Ascending aorta (tissue), 2 donors: ENCODE measurements at places on chromosomes 1 and 21. TPM values are rescaled to one million over a fixed set of nuclear protein-coding genes. Genes with fewer than 3 reads are reported as not detected.

DNA sequence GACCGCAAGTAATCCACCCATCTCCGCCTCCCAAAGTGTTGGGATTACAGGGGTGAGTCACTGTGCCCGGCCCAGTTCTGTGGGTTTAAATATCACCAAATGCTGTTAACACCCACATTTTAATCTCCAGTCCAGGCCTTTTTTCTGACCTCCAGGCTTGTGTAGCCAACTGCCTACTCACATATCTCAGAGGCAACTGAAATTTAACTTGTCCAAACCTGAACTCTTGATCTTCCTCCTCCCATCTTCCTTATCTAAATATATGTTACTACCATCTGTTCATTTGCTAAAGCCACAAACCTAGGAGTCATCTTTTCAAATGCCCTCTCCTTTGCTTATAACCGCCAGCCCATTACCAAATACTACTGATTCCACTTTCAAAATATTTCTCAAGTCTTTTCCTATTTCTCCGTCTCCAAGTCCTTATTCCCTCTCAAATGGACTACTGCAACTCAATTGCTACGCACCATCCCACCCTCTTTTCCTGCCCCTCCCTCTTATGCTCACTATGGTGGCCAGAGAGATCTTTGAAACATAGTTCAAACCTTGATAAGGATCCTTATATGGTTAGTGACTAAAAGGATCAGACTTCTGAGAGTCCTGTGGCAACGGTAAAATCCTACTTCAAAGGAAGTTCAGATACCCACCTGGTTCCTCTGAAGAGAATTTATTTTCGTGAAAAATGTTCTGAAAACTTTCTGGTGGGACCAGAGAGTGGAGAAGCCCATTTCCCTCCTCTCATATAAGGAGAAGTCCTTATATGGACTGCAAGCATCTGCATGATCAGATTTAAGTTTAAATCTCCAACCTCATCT lies 78.5 kb upstream of the CDC42BPA start:
- no peaks in the 10 kb centered on the region for H3K36me3 ChIP-seq
- H3K27ac ChIP-seq, result no peak overlapping the region
- H3K27me3 ChIP-seq, result no peaks in the 10 kb centered on the region
- H3K4me3 ChIP-seq, result no peak overlapping the region
- DNase-seq, result no peak
- H3K4me1 ChIP-seq, result no peaks in the 10 kb centered on the region

GRCh38 chr1:43319766-43320165 lies 17.9 kb upstream of the MPL start:
- no peak overlapping the region for H3K27ac ChIP-seq
- H3K4me1 ChIP-seq, result no peaks in the 10 kb centered on the region
- DNase-seq, result no peak
- H3K4me3 ChIP-seq, result no peak overlapping the region

DNA sequence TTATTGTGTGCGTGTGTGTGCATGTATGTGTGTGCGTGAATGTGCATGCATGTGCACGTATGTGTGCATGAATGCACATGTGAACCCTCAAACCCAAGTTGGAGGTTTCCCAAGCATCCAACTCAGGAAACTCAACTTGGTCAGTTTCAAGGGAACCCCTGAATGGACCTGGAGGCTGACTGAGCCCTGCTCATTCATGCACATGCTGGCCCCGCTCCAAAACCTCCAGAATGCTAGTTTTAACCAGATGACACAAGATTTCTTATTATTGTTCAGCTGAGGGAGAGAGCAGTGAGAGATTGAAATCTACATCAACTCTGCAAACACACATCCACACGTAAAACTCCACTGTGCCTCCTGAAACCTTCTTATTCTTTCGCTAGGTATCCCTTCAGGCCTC lies 104.4 kb downstream of the OMA1 start:
- no peak for DNase-seq
- no peak overlapping the region for H3K4me3 ChIP-seq
- H3K27me3 ChIP-seq, result no peaks in the 10 kb centered on the region
- H3K36me3 ChIP-seq, result no peaks in the 10 kb centered on the region
- H3K4me1 ChIP-seq, result no peaks in the 10 kb centered on the region

The SIPA1L2 gene
- total RNA-seq, result 18.1 TPM

DNA sequence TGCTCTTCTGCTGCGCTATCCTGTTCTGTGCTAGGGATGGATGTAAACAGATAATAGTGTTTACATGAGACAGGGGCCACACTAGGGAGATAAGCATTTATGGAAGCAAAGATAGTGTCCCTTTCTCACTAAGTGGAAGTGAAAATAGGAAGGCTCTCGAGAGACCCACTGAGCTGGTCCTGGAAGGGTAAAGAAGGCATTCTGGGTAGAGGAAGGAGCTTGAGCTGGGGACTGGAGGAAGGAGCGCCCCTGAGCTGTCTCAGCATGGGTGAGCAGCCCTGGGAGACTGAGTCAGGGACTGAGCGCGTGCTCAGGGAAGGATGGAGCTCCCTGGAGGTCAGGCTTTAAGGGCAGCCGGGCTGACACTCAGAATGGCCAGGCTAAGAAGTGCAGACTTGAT lies 93.3 kb downstream of the IGSF21 start:
- H3K27me3 ChIP-seq, result no peaks in the 10 kb centered on the region
- H3K36me3 ChIP-seq, result no peaks in the 10 kb centered on the region
- H3K4me3 ChIP-seq, result no peak overlapping the region
- DNase-seq, result no peak

The DNAH14 gene
- total RNA-seq, result 1.4 TPM

GRCh38 chr1:205147191-205147835 lies 25.5 kb upstream of the RBBP5 start:
- H3K4me1 ChIP-seq, result peaks cover 2% of the 10 kb centered on the region
- H3K27ac ChIP-seq, result no peak overlapping the region
- H3K27me3 ChIP-seq, result no peaks in the 10 kb centered on the region
- no peak overlapping the region for H3K4me3 ChIP-seq
- H3K36me3 ChIP-seq, result peaks cover 29% of the 10 kb centered on the region
- no peak for DNase-seq
